ENCODE measurements at places on chromosomes 7 and 10. TPM values are rescaled to one million over a fixed set of nuclear protein-coding genes. Genes with fewer than 3 reads are reported as not detected.

PIP gene
- 11.3 TPM for total RNA-seq

UROS gene
- total RNA-seq, result 56.7 TPM

NDUFA5 gene
- total RNA-seq, result 133 TPM

ZNF503 gene
- 12.6 TPM for total RNA-seq

ZNF138 gene
- 17.4 TPM for total RNA-seq

SPDYE11 gene
- not detected for total RNA-seq

ZPBP gene
- not detected for total RNA-seq

SUFU gene
- 10.8 TPM for total RNA-seq

HMX2 gene
- total RNA-seq, result not detected

FXYD4 gene
- total RNA-seq, result not detected

LLCFC1 gene
- not detected for total RNA-seq

KCNMA1 gene
- total RNA-seq, result 34.3 TPM

FAM200A gene
- 7.3 TPM for total RNA-seq

KDM7A gene
- 17.4 TPM for total RNA-seq

COL28A1 gene
- 8.1 TPM for total RNA-seq

PRSS37 gene
- total RNA-seq, result not detected

CDHR1 gene
- 1.3 TPM for total RNA-seq

HOXA7 gene
- total RNA-seq, result not detected

SPDYE16 gene
- 0.72 TPM for total RNA-seq

SPDYE2 gene
- total RNA-seq, result not detected

CHRM2 gene
- 1.0 TPM for total RNA-seq

GIMAP6 gene
- 20.9 TPM for total RNA-seq

ZNF862 gene
- 8.5 TPM for total RNA-seq

HEPACAM2 gene
- total RNA-seq, result 0.21 TPM

AMPH gene
- total RNA-seq, result 10.7 TPM

Measured in tongue (tissue), 3 donors.